ENCODE measurements at places on chromosomes 11 and 22.
A peak's percentile ranks its signal among the peaks of the same experiment; 100 is the strongest.

DNA sequence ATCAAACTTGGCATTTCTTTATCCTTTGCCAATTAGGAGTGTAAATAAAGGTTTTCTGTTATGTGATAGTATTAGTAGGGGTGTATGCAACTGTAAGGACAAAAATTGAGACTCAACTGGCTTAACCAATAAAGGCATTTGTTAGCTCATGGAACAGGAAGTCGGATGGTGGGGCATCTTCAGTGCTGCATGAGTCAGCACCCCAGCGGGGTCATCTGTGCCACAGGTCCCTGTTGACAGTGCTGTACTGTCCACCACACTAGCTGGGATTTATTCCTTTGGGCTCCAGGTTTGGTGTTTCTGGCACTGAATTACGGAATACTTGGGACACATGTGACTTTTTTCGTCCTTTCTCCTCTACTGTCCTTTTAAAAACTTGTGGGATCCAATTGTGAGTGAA lies 86.0 kb downstream of the PPP6R3 start:
- peak; percentile 32 for DNase-seq

- no peak for DNase-seq
Measured at GRCh38 chr11:114044042-114044871, 15.3 kb upstream of the ZBTB16 start.

DNA sequence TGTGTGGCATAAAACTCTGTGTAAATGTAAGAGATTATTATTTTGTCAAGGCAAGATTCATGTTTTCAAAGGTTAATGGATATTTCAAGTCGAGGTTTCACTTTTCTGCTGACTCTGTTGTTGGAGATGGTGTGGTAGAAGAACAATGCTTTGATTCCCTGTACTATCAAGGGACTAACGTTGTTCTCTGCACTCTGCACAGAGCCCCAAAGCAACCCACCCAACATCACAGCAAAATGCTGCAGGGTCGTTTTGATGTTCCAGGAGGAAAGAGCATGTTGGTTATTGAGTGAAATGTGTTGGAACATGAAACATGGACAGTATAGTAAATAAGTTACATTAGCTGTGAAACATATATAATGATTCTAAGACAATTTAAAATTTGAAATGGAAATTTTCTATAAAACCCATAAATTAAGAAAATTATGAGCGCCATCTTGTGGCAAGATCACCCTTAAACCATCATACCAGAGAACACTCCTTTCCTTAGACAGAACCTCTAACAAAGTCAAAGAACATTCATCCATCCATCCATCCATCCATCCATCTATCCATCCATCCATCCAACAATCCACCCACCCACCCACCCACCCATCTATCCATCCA lies 164.4 kb upstream of the ZBED5 start:
- no peak for DNase-seq

DNA sequence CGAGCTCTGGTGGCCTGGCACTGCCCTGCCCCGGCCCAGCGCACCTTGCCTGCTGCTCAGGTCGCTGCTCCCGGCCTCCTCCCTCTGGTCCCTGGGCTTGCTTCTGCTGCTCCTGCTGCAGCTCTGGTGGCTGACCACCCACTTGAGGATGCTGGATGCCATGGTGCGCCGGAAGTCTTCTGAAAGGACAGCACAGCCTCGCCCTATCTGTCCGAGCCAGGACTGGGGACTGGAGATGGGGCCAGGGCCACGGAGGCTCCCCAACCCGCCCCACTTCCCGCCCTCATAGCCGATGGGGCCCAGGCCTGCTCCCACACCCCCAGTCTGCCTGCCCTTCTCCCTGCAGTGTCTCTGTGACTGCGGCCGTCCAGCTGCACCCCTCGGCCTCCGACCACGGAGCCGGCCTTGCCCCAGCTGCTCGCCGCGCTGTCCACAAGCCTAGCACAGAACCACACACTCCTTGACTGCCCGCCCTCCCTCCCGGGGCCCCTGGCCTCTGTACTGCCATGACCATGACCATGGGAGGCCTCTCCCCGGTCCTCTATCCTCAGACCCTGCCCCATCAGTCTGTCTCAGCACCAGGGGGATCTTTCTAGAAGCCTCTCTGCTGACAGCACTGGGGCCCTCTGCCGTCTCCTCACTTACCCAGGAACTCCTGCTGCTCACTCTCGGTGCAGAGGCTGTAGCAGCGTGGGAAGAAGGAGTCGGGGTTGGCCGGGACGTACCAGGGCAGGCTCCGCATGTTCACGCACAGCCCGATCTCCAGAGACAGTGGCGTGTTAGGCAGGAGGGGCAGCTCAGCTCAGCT lies 12.7 kb downstream of the TTLL8 start:
- no peak for DNase-seq

DNA sequence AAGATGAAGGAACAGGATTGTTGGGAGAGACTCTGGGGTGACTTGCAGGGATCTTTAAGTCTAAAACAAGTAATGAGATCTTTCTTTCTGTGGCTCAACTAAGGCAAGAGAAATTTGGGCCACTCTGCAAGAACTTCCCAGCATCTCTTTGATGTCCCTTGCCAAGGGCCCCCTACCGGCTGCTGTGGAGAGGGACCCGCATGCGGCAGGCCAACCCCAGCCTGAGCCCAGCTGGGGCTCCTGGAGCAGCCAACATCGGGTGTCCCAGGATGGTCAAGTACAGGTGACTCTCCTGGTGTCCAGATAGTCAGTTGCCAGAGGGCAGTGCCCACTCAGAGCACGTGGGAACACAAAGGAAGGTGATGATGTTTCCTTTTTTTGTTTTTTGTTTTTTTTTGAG lies 363.2 kb downstream of the TBC1D22A start:
- no peak for DNase-seq

DNA sequence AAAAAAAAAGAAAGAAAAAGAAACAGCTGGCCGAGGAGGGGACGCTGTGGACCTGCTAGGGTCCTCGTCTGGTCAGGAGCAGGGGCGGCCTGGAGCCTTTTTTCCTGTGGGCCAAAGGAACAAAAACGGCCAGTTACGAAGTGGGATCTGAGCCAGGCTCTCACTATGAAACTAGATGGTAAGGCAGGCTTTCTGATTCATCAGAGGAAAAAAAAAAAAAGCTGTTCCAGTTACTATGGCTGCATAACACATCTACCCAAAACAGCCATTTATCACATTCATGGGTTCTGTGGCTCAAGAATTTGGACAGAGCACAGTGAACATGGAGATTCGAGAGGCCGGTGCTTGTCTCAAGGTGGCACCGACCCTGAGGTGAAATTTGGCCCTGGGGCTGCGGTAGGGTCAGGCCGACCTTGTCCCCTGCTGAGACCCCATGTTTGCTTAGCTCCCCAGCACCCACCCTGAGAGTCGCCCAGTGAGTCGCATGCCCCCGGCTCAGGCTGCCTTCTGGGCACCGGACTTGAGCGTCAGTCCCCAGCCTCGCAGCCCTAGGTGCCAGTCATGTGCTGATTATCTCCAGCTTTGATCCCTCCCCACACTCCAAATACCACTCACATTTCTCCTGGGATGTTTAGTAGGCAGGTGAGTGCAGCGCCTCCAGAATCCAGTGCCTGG lies 34.2 kb downstream of the MRGPRD start:
- no peak for DNase-seq

DNA sequence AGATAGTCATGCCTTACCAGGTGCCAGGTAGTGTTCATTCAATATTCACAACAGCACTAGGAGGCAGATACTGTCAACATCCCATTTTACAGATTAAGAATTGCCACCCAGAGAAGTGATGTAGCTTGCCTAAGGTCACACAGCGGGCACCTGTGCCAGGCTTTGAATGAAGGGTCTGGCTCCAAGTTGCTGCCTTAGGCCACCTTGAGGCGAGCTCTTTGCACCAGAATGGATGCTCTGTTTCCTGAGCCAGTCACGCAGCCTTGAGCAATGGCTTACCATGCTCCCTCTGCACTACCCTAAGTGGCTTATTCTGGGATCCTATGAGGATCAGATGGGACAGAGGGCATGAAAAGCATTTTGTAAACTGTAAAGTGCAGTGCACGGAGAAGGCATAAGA lies 25.1 kb upstream of the TIMP3 start:
- DNase-seq = no peak

DNA sequence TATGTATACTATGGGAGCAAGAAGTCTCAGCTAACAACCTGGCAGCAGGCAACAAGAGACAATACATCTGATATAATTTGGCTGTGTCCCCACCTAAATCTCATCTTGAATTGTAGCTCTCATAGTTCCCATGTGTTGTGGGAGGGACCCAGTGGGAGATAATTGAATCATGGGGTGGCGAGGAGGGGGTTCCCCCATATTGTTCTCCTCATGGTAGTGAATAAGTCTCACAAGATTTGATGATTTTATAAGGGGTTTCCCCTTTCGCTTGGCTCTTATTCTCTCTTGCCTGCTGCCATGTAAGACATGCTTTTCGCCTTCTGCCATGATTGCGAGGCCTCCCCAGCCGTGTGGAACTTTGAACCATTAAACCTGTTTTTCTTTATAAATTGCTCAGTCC lies 6.2 kb downstream of the DNAJC24 start:
- DNase-seq = no peak

- DNase-seq = no peak
Measured at GRCh38 chr11:7032692-7033091, 12.4 kb downstream of the NLRP14 start.

GRCh38 chr11:74024261-74025029 lies 15.6 kb upstream of the UCP3 start:
- no peak for DNase-seq

DNA sequence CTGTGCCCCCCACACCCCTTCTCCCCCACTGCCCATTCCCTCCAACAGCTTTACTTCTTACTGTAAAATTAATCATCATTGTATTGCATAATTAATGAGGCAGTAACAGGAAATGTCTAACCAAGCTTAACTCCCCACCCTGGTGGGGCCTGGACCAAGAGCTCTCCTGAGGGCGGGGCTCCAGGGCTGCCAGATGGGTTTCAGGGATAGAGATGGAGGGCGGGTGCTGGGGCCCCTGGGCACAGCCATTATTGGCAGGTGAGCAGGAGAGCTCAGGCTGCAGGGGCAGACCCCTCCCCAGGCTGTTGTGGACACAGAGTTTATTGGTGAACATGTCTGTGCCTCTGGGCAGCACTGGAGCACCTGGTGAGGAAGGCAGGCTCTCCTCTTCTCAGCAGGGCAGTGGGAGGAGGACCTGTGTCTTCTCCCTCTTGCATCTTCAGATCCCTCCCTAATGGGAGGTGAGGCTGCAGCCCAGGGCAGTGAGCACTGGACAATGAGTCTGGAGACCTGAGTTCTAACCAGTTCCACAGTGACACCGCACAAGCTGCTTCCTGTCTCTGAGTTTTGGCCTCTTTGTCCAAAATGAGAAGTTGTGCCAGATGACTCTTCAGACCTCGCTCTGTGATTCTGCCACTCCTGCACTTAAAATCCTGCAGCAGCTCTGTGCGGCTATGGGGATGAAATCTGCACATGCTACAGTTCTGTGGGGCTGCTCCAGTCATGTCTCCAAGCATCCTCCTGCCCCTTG lies 233.3 kb downstream of the CEP164 start:
- DNase-seq = no peak

- no peak for DNase-seq
Measured at GRCh38 chr11:109510316-109510715, 88.3 kb downstream of the C11orf87 start.

- DNase-seq = no peak
Measured at GRCh38 chr22:46514592-46515207, 22.7 kb downstream of the CELSR1 start.

DNA sequence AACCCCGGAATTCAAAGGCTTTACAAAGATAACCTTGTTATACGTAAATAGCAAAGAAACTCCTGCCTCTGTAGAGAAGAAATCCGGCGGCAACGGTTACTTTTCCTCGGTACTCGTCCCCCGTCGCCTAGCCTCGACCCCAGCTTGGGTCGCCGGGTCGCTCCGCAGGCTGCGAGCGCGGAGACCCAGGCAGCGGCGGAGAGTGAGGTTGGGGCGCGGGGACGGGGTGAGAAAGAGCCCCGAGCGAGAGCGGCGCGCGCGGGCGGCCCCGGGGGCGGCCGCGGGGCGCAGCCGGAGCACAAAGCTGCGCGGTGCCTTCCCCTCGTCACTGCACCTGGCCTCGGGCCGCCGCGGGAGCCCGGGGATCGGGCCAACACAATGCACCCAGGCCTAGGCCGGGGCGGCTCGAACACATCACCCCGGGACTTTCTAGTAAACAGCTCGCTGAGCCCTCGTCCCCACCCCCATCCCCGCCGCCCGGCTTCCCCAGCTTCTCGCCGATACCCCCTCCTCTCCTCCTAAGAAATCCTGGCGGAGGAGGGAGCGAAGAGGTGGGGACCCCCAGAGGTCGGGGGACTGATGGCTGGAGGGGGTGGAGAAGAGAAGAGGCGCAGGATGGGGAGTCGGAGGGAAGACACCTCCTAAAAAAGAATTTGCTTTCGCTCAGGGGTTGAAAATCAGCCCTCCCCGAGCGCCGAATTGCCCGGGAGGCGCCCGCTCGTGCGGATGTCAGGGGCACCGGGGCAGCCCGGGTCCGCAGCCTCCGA lies 845 bp downstream of the MPPED2 start:
- DNase-seq = no peak

GRCh38 chr22:45268167-45268957 lies 16.4 kb upstream of the UPK3A start:
- peak; percentile 32 for DNase-seq

DNA sequence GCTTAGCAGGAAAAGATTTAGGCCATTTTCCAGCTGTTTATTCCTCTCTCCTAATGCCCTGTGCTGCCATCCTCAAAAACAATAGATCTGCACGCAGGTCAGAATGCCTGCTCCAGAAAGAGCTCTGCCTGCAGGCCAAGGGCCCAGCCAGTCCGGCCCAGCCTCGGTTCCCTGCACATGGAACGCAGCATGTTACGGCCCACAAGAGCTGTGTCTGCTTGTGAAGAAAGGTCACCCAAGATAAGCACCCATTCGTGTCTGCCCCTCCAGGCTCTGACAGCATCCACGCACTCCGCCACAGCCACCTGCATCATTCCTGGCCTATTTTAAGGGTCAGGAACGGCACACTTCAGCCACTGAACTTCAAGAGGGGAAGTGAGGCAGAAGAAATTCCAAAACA lies 152.2 kb downstream of the SPATA19 start:
- DNase-seq = no peak

DNA sequence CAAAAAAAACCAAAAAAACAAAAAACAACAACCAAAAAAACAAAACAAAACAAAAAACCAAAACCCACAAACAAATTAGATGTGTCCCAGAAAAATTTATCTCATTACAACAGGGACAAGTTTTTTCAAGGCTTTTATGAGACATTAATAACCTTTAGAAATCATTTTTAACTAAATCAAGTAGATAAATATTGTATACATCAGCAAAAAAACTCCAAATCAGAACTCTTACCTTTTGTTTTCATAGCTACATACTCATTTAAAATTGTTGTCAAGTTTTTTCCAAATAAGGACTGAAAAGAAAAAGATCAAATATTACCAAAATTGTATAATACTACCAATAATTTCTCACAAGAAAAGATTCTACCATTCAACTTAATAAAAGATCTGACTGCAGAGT lies 28.7 kb downstream of the NPAT start:
- DNase-seq = no peak

- DNase-seq = no peak
Measured at GRCh38 chr11:83150450-83150849, 6.5 kb upstream of the PCF11 start.

DNA sequence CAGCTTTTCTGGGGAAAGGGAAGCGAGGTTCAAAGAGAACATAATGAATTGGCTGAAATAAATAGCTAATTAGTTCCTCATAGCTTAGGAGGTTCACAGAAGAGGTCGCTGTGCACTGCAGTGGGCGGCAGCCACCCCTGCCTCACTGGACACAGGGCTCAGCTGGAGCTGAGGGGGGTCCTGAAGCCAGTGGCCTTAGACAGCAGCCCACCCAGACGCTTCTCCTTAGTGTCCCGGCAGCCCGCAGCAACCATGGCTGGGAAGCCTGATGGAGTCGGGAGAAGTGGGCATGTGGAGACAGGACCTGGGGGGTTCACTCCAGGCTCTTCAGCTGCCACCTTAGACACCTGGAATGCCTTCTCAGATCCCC lies 75.4 kb downstream of the TRIM29 start:
- no peak for DNase-seq

GRCh38 chr11:21501245-21501644 lies 691.6 kb upstream of the ANO5 start:
- no peak for DNase-seq

Measured in CD4-positive, alpha-beta T cell treated with Interleukin-4 for 1 hour (primary cell).